ENCODE measurements at places on chromosomes 13 and 19. TPM values are rescaled to one million over a fixed set of nuclear protein-coding genes. Genes with fewer than 3 reads are reported as not detected.
A peak's percentile ranks its signal among the peaks of the same experiment; 100 is the strongest.

DNA sequence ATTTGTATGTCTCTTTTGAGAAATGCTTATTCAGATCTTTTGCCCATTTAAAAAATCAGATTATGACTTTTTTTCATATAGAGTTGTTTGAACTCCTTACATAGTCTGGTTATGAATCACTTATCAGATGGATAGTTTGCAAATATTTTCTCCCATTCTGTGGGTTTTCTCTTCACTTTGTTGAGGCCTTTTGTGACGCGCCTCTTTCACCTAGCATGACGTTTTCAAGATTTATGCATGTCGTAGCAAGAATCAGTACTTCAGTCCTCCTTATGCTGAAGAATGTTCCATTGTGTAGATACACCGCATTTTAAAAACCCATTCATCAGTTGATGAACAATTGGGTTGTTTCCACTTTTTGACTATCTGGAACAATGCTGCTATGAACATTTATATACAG lies 13.4 kb downstream of the PABPC3 start:
- DNase-seq: no peak

DNA sequence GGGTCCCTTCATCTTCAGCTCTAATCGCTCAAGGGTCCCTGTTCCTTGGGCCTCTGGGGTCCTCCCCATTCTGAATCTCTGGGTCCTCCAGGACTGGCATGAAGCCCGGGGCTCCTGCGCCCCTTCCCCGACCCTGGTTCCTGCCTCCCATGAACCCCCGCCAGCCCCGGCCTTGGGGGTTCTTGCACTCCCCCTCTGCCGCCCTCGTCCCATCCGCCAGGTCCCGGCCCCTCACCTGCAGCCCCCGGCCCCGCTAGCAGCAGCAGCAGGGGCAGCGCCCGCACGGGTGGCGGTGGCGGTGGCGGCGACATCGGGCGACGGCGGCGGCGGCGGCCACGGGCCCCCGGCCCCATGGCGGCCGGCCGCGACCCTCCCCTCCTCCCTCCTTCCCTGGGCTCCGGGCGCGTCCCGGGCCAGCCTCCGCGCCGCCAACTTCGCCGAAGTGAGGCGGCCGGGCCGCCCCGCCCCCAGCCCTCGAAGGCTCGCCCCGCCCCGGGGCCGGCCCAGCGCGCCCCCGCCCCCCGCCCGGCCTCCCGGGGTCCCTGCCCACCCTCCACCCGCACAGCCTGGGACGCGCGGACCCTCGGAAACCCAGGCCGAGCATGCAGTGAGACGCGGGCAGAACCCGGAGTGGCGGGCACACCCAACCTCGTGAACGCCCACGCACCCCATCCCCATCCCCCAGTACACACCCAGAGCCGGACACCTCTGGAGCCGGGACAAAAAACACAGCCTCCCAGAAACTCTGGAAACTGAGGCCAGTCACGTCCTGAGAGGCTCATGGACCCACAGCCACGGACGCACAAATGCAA lies at the start of gene NOTCH3:
Gene NOTCH3 (minus strand): TSS at position 443 of the 812 bp plus-strand sequence. CDS start 90 bp downstream, at position 353.
- no peak for DNase-seq

DNA sequence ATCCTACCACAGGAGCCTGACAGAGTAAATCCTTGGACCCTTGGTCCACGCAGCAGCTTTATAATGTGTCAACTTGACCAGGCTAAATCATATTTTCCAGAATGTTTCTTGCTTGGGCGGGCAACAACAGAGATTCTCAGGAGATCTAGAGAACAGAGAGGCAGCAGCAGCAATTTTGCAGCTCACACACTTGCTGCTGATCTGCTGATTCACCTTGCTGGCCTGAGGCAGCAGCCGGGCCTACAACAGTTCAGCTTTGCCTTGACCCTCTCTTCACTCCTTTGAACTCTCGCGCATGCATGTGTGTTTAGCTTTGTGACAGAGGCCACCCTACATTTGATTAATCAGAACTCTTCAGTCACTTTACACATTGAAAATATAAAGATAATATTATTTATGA lies 159.3 kb downstream of the UGGT2 start:
- no peak for DNase-seq

DNA sequence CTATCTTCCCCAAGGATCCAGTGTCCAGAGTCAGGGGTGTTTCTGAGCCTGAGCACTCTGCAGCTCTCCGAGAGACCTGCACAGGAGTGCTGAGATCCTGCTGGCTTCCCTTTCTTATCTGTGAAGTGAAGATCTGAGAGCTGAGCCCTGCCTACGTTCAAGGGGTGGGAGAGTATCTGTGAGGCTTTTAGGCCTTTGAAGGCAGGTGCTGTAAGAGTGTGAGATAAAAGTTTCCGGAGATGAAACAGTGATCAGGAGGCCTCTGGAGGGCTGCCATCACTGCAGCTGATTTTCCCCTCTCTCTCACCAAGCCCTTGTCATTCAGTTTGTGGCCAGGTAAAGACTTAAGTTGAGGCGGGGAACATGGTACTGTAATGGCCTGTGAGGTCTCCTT lies 83.1 kb downstream of the AKAP11 start:
- no peak for DNase-seq

GRCh38 chr19:48925240-48925843 lies 8.2 kb upstream of the DHDH start:
- no peak for DNase-seq

- no peak for DNase-seq
Observed at GRCh38 chr19:32022044-32022640, 323.3 kb upstream of the ZNF507 start.

DNA sequence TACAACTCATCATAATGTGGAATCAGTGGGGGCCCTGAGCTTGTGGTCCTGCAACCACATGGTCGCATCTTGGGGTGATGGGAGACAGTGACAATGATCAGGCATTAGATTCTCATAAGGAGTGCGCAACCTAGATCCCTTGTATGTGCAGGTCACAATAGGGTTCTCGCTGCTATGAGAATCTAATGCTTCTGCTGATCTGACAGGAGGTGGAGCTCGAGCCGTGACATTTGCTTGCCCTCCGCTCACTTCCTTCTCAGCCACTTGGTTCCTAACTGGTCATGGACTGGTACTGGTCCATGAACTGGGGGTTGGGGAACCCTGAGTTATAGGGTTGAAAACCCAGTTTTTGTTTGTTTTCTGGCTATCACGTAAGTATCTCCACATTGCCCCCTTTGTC lies 1290.9 kb upstream of the ATXN8OS start:
- DNase-seq: no peak

- DNase-seq: no peak
Observed at GRCh38 chr13:31090096-31090495, 71.6 kb downstream of the HSPH1 start.

GRCh38 chr13:73913079-73913740 lies 221.0 kb downstream of the KLF12 start:
- no peak for DNase-seq

GRCh38 chr19:7792281-7792680 lies 29.2 kb downstream of the CLEC4M start:
- no peak for DNase-seq

- peak; percentile 67 for DNase-seq
Observed at GRCh38 chr19:925087-925525, 729 bp upstream of the ARID3A start.

- DNase-seq: no peak
Observed at GRCh38 chr13:64782466-64782865, 2447.7 kb downstream of the PCDH9 start.

GRCh38 chr19:24046550-24046949 lies 40.4 kb upstream of the ZNF254 start:
- no peak for DNase-seq

GRCh38 chr19:9842834-9843625 lies 7.9 kb downstream of the PIN1 start:
- DNase-seq: no peak

DNA sequence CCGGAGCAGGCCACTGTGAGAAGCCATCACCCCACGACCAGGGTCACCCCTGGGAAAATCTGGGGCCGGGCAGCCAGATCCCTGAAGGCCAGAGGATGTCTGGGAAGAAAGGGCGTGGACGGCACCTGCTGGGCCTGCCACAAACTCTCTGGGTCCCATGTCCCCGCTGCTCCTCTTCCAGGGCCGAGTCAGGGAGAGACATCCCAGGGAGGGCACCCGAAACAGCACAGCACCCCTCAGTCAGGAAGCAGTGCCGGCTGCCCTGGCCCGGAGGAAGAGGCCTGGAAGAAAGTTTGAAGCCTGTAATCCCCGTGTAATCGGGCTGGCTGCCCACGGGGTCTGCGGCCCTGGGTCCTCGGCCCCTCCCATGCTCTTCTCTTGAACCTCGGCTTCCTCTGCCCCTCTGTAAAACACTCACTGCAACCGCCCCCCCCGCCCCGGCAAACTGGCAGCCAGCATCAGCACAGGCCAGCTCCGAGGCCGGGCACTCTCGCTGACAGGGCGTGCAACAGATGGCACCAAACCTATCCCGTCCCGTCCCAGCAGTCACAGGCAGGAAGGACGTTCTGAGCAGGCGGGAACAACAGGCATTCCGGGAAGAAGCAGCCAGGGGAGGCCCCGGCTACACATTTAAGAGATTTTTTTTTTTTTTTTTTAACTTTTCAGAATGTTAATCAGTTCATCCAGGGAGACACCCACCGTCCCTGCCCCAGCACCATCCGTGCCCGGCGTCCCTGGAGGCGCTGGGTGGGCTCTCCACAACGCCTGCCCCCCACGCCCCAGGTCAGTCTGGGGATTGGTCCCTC lies 1.5 kb downstream of the SBNO2 start:
- DNase-seq: peak; percentile 66

- DNase-seq: no peak
Observed at GRCh38 chr13:77398825-77399620, 72.1 kb upstream of the MYCBP2 start.

DNA sequence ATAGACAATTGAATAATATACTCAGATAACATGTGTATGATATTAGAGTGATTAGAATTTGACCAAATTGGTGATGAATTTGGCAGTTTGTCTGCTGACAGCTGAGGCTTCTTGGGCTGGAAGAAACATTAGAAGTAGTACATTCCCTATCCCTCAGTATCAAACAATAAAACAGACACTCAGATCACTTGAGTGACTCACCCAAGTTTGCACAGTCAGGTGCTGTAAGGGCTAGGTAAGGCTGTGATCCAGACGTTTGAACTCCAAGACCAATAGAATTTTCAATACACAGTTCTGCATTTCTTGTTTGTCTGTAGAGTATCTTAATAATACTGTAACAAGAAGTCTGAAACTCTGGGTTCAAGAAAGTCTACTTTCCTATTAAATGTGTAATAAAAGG lies 223.5 kb downstream of the POSTN start:
- DNase-seq: no peak

DNA sequence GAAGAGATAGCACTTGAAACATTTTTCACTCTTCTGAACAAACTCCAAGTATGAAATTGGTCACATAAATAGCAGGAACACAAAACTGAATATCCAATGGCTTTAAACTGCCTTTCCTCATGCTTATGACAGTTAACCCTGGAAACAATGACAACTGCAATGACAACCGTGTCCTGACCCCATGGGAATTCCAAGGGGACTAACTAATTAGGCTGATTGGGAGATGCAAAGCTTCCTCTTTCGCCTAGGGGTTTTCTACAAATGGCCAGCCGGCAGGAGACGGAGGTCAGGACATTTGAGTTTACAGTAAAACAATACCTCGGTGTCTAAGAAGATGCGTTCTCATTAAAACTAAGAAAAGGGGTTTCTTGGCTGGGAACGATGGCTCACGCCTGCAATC lies 53.0 kb upstream of the URAD start:
- no peak for DNase-seq

- DNase-seq: no peak
Observed at GRCh38 chr19:6743714-6744380, 4.4 kb downstream of the TRIP10 start.

DNA sequence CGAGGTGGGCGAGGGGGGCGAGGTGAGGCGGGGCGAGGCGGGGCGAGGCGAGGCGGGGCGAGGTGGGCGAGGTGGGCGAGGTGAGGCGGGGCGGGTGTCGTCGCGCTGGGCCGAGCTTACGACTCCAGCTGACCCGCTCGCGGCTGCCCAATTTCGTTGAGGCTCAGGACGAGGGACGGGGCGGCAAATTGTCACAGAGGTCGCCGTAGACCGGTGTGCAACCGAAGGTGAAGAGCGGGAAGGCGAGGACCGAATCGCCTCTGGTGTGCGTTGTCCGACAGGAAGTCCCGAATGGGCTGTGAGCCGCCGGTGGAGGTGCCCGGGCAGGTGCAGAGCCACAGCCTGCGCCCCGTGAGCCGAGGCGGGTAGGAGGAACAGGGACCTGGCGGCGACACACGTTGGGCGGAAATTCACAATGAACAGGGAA lies at the start of gene LACC1:
Gene LACC1 (plus strand): TSS at position 150 of the 427 bp plus-strand sequence. CDS start 1,082 bp downstream, outside the sequence.
- DNase-seq: peak; percentile 74

DNA sequence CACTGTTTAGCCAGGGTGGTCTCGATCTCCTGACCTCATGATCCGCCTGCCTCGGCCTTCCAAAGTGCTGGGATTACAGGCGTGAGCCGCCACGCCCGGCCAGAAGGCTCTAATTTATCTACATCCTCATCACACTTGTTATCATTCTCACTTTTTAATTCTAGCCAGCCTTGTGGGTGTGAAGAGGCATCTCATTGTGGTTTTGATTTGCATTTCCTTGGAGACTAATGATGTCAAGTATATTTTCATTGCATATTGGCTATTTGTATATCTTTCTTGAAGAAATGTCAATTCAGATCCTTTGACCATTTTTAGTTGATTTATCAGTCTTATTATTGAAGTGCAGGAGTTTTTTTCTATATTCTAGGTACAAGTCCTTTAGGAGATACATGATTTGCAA lies 27.7 kb upstream of the HIF3A start:
- DNase-seq: no peak

DNA sequence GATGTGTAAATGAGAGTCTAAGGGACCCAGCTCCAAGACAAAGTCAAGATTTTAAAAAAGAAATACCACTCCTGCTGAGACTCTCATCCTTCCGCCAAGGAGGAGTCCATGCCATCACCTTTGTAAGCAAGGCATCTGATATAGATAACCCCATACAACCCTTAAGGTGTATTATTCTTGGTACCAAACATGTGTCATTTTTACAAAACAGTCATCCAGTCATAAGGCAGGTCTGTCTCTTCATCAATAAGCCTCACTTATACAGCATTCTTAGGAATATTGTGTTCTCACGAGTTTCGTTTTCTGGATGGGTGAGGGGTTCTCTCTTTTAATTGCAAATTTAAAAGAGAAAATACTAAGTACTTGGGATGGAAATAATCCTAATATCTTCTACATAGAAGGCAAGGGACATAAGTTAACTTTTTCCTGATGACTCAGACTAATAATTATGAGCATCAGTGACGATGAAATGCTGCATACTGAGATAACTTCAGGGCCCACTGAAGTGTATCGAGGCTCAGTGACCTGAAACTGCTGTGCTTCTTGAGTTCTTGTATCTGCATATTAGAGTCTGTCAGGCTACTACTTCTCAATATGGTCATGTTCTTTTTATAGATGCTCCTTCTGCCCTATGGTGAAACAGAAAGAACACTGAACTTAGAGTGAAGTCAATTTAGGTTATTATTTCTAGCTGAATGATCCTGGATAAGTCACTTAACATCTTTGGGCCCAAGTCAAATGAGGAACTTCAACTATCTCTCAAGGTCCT lies 166.6 kb downstream of the KLF12 start:
- no peak for DNase-seq

Gene ZNF536
- total RNA-seq: 7.3 TPM

Gene HSPB6
- total RNA-seq: 122 TPM

Gene RASAL3
- 4.0 TPM for total RNA-seq

Gene COL5A3
- 7.2 TPM for total RNA-seq

Gene REEP6
- 5.1 TPM for total RNA-seq

Gene DOCK6
- total RNA-seq: 62.4 TPM

Gene CGB1
- not detected for total RNA-seq

Gene TTC9B
- not detected for total RNA-seq

Gene AP1M2
- 140 TPM for total RNA-seq

Gene C5AR1
- total RNA-seq: 5.1 TPM

Gene ATP8B3
- total RNA-seq: 0.55 TPM

Gene AMER2
- 0.70 TPM for total RNA-seq

Gene CEACAM19
- 8.0 TPM for total RNA-seq

Gene SGCG
- total RNA-seq: 0.66 TPM

Gene TEKTIP1
- total RNA-seq: 3.4 TPM

Data from mucosa of descending colon (tissue), 3 donors.